ENCODE measurements at places on chromosomes 5 and 9. TPM values are rescaled to one million over a fixed set of nuclear protein-coding genes. Genes with fewer than 3 reads are reported as not detected.

ACTBL2 gene
- not detected for total RNA-seq

DNA sequence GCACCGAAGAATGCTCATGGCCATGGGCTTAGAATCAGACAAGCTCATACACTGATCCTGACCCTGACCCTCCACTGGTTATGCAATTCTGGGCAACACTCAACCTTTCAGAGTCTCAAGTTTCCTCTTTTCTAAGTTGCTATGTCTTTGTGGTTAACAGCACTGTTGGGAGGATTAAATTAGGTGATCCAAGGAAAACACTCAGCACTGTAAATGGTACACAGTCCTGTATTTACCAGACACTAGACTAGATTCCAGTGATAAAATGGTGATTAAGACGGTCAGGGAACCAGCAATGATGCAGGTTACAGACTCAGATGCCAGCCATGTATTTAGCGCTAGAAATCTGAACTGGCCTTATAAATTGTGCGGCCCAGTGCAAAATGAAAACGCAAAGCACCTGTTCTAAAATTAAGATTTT is 8.1 kb downstream of the ARL15 start:
- H3K27ac ChIP-seq, result no peak overlapping the region
- H3K4me1 ChIP-seq, result no peaks in the 10 kb centered on the region
- no peaks in the 10 kb centered on the region for H3K36me3 ChIP-seq
- no peaks in the 10 kb centered on the region for H3K27me3 ChIP-seq
- no peak for DNase-seq

C9orf153 gene
- 0.18 TPM for total RNA-seq

DNA sequence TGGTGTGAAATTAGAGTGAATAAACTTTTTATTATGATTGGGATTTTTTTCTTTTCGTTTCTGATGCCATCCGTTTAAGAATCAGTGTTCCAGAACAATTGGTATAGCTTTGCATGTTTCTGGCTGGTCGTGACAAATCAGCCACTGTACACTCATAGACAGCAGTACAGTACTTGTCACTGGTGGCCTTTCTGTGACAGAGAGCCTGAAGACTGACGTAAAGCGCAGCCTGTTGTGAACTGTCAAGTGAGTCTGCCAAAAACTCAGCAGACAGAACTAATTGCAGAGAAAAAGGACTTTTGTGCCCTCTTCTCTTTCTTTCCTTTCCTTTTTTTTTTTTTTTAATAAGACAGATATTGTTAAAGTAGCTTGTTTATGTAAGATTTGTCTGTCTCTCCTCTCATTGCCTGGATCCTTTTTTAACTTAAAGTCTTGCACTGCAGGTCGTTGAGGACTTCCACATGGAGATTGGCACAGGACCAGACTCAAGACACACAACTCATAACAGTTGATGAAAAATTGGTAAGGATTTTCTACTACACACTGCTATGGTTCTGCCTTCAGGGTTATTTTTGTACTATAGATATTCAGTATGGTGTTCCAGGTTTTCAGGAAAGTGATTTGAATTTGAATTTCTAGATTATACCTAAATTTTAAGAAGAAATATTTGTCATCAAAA is 42.7 kb downstream of the NDUFS4 start:
- no peaks in the 10 kb centered on the region for H3K27me3 ChIP-seq
- no peaks in the 10 kb centered on the region for H3K4me1 ChIP-seq
- no peak for DNase-seq
- no peak overlapping the region for H3K27ac ChIP-seq

GRCh38 chr5:100761192-100761591 is 141.9 kb downstream of the ST8SIA4 start:
- no peaks in the 10 kb centered on the region for H3K27me3 ChIP-seq
- no peak for DNase-seq
- no peaks in the 10 kb centered on the region for H3K36me3 ChIP-seq
- H3K4me1 ChIP-seq, result no peaks in the 10 kb centered on the region

GRCh38 chr9:105320568-105320967 is 76.1 kb downstream of the SLC44A1 start:
- DNase-seq, result no peak
- H3K27ac ChIP-seq, result no peak overlapping the region
- peaks cover 8% of the 10 kb centered on the region for H3K4me1 ChIP-seq
- H3K36me3 ChIP-seq, result no peaks in the 10 kb centered on the region
- H3K27me3 ChIP-seq, result no peaks in the 10 kb centered on the region

GRCh38 chr5:169923988-169924387 is 56.3 kb downstream of the INSYN2B start:
- H3K27ac ChIP-seq, result peak overlapping the region; percentile 52
- peaks cover 9% of the 10 kb centered on the region for H3K36me3 ChIP-seq
- H3K4me3 ChIP-seq, result no peak overlapping the region

- no peaks in the 10 kb centered on the region for H3K4me1 ChIP-seq
- H3K4me3 ChIP-seq, result no peak overlapping the region
- H3K36me3 ChIP-seq, result no peaks in the 10 kb centered on the region
These were observed 117.0 kb downstream of the GABBR2 start for GRCh38 chr9:98591696-98592095.
